ENCODE measurements at places on chromosomes 16 and 17.

- DNase-seq = no peak
Observed at GRCh38 chr16:11333702-11334101, 11.6 kb upstream of the RMI2 start.

GRCh38 chr17:45172541-45173286 lies 11.0 kb downstream of the HEXIM2 start:
- peak; percentile 92 for DNase-seq

DNA sequence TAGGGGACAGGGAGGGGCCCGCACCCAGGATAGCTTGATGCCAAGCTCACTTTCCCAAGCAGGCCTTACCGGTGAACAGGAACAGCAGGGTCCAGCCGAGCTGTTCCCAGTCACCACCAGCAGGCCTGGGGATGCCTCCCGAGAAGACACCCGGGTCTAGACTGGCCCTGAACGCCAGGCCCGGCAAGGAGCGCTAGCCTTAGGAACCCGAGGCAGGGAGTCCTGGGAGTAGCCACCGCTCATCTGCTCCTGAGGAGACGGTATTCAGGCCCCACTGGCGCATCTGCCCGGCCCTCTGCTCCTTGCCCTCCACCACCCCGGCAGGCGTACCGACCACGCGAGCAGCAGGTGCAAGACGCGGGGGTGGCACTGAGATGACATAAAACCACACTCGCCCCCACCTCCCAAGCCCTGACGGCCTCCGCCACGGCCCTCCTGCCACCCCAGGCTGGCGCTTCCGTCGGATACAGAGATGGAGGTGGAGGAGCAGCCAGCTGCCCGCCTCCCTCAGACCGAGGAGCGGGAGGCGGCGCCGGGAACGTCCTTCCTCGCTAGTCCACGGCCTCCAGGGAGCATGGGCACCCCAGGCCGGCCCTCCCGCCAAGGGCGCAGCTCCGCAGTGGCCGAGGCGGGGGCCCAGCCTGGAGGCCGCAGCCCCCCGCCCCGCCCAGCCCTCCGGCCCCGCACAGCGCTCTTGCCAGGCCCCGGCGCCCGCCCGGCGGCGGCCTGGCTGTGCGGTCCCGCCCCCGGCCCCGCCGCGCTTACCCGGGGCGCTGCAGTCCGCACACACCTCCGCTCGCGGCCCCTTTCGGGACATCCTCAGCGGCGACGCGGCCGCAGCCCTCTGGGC lies 661 bp downstream of the GIT1 start:
- peak; percentile 33 for DNase-seq

DNA sequence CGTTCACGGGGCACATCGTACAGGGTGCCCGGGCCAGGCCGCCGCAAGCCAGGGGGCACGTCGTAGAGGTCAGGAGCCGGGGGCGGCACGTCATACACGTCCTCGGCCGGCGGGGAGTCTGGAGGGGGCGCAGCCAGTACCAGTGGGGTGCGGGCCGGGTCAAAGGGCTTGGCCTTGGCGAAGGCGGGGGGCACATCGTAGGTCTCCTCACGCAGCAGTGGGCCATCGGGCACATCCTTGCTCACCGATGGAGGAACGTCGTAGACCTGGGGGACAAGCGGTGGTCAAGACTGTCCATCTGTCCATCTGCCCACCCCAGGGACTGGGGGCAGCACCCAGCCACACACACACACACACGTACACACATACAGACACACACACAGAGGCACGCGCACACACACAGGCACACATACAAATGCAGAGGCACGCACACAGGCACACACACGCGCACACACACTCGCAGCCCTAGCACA lies 15.7 kb downstream of the BCAR1 start:
- DNase-seq = no peak

DNA sequence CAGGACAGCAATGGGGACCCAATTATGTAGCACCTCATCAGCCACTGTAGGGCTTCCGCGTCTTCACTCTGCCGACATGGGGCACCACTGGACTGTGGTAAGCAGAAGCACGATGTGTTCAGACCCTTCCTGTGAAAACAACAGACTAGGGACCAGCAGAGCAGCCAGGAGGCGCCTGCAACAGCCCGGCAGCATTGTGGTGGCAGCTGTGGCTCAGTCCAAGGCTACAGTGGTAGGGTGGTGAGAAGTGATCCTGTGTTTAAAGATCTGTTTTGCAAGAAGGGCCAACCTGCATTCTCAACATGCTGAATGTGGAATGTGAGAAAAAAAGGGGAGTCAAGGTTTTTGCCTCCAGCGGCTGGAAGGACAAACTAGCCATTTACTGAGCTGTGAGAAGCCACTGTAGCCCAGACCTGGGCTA lies 80.8 kb downstream of the GAS7 start:
- DNase-seq = peak; percentile 30

DNA sequence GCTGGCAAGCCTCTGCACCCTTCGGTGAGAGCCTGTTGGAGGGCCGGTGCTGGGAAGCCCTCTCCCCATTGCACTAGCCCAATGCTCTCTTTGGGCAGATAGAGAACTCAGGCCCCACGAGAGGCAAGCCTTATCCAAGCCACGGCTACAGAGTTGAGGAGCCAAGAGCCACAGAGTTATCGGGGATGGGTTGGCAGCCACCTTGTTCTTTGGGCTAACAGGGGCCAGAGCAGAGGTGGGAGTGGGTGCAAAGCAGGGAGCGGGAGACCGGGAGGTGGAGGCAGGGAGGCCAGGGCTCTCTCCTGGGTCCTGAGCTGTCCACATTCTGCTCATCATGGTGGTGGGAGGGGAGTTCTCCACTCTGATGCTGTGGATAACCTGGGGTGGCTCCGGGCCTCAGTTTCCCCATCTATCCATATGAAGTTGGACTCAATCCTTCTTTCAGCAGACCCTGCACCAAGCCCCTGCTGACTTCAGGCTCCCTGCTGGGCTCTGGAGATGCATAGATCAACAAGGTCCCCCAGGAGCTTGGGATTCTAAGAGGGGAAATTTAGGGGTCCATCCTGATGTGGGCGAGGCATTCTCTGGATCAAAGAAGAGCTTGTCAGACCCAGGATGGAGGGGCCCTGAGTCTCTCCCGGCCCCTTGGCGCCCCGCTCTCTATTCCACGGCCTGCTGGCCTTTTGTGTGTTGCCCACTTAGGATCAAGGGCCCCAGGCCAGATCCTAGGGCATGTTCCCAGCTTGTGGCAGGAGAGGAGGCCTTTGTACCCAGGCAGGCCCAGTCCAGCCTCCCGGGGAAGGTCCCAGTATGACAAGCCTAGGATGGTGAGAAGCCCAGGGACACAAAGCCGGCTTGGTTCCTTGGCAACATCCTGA lies 557 bp upstream of the CX3CL1 start:
- DNase-seq = no peak

All from caudate nucleus (tissue), 63 donors.